ENCODE measurements at places on chromosomes 16 and 17.

DNA sequence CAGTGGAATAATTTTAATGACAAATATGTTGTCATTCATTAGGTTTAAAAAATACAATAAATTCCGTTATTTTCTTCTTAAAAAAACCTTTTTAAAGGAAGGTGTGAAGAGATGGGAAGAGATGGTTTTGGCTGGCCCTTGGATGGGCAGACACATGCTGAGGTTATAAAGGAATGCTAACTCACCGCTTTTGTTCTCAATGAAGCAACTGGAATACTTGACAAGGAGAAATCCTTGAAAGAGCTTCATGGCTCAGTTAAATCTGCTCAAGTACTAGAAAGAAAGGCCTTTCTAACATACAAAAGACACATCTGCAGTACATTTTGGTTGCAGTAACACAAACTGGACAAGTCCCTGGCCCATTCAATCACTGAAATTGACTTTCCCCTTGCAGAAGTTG is 158.3 kb upstream of the KCNJ16 start:
- DNase-seq: no peak

GRCh38 chr16:1257561-1258224 is 1.8 kb downstream of the TPSD1 start:
- DNase-seq: no peak

DNA sequence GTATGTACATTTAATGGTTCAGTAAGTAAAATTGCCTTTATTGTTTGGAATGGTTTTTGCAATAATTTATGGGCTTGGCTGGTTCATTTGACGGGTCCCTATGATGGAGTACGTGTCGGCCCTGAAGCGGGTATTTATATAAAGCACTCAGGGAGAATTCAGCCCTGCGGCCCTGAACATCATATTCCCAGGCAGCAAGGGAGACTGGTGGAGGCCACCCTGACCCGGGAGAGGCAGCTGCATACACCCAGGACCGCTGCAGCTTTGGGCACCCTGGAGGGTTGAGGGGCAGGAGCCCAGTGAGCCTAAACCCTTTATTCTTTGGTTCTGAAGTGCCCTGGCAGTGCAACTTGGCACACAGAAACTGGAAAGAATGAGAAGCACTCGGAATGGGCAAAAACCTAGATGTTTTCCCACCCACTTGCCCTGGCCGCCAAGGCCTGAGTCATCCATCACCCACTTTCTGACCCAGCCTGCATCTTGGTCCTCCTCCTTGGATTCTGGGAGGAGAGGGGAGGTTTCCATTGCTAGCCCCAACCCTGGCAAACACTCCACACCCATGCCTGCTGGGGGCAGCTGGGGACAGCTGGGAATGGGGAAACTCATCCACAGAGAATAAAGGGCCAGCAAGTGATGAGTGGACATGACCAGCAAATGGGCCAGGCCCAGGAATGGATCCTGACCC is 162.2 kb upstream of the TNRC6C start:
- no peak for DNase-seq

DNA sequence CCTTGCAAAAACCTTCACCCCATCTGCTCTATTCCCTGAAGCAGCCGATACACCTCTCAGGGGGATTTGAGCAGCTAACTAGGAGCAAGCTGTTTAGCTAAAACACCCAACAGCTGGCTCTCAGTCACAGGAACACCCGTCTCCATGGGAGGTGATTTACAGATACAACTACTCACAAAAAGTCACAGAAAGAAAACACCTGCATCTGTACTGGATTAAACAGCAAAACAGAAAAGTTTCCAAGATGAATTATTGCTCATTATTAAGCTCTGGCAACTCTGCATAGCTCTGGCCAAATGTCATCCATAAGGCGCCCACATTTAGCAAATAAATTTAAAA is 22.3 kb downstream of the GJC1 start:
- no peak for DNase-seq

GRCh38 chr17:13346592-13346991 is 255.1 kb downstream of the HS3ST3A1 start:
- DNase-seq: no peak

DNA sequence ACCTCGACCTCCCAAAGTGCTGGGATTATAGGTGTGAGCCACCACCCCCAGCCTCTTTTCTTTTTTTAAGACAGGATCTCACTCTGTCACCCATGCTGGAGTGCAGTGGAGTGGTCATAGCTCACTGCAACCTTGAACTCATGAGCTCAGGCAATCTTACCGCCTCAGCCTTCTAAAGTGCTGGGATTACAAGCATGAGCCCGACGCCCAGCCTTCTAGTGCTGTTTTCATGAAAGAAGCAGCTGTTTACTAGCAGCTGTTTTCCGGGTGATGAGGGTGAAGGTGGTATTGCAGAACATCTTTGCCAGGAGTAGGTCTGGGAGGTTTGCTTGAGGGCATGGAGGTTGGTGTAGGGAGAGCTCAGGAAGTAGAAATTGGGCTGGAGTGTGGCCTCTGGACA is 2.0 kb downstream of the ADCY7 start:
- DNase-seq: no peak

DNA sequence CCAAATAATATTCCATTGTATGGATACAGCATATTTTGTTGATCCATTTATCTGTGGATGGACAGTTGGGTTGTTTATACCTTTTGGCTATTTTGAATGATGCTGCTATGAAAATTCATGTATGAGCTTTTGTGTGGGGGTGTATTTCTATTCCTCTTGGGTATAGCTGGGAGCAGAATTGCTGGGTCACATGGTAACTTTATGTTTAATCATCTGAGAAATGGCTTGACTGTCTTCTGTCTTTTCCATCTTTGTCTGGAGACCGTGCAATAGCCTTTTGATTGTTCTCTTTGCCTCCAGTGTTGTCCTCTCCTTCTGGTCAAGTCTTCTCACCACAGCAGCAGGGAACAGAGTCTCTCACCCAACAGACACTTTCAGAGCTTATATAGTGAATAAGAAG is 20.5 kb upstream of the MAF start:
- DNase-seq: no peak

GRCh38 chr17:17235212-17236174 is 1.5 kb downstream of the FLCN start:
- DNase-seq: no peak

GRCh38 chr17:21246698-21247097 is 6.5 kb downstream of the NATD1 start:
- DNase-seq: no peak

DNA sequence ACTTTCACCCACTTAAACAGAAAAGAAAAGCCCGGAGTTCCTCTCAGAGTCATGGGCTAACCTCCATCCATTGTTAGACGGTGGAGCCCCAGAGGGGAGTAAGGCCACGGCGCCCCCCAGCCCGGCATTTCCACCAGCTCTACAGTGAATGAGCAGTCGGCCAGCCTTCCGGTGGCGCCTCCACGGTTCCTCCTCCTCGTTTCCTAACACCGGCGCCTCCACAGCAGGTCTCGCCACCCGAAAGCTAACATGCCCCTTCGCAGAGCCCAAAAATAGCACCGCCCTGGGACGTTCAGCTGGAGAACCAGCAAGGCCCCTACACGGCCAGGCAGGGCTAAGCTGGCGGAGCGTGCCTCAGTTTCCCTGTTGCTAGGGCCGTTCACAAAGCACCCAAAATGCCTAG is 858 bp downstream of the MMD start:
- peak; percentile 26 for DNase-seq

DNA sequence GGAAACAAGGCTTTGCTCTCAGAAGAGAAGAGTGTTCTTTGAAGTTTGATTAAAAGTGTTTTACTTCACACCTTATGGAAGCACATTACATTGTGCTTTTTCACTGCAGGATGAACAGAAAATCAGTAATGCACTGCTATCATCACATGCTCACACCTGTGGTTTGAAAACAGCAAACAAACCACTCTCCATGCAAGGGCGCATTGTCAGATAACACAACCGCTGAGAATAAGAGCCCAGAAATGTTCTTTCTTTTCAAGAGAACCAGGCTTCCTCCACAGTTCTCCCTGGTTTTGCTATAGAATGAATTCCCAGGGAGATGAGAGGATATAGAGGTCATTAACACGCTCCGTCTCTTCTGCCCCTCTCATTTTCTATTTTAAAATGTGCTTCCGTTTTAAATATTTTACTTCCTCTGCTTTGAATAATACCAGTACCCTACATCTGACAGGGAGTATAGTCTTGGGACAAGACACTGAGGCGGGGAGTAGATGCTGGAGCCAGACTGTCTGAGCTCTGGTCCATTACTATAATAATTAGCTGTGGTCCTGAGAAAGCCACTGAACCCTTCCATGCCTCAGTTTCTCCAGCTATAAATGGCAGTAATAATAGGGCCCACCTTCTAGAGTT is 71.6 kb downstream of the CDK5R1 start:
- DNase-seq: no peak

GRCh38 chr16:24499193-24499814 is 40.1 kb upstream of the RBBP6 start:
- no peak for DNase-seq

- DNase-seq: no peak
These were observed 10.6 kb downstream of the ATP6V0D1 start for GRCh38 chr16:67470359-67470758.

DNA sequence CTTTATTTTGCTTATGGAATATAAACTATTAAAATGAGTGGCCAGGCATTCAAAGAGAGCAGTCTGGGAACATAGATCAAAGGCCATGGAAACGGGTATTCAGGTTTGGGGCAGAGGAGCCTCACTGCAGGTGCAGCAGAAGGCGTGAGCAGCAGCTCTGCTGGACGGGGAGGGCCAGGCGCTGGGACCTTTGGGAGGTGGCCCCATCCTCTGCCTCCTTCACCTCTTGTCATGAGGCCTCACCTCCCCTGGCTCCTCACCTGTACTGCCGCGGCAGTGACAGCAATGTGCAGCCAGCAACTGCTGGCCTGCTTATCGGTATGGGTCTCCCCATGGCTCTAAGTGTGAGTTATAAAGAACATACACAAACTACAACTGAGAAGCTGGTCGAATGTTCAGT is 109.4 kb downstream of the CDK5R1 start:
- no peak for DNase-seq

DNA sequence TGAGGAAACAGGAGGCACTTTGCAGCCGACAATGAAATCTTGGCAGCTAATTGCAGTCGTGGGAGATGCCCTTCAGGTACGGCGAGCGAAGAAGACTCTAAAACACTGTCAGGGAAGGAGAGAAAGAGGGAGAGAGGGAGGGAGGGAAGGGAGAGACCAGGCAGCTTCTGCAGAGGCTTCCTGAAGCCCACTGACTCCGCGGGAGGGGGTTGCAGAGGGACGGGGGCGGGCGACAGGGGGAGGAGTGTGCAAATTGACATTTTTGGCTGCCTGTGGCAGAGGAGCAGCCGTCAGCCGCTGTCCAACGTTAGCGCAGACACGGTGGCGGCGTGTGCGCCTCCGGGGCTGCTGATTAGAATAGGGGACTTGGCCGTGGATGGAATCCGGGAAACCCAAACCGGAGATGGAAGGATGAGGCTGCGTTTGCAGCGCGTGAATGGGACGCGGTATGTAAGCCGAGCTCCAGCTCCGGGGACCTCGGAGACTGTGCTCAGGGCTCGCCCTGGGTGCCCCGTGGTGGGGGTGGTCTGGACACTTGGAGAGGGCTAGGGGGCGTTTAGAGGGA is 849.1 kb upstream of the RBFOX1 start:
- DNase-seq: no peak

DNA sequence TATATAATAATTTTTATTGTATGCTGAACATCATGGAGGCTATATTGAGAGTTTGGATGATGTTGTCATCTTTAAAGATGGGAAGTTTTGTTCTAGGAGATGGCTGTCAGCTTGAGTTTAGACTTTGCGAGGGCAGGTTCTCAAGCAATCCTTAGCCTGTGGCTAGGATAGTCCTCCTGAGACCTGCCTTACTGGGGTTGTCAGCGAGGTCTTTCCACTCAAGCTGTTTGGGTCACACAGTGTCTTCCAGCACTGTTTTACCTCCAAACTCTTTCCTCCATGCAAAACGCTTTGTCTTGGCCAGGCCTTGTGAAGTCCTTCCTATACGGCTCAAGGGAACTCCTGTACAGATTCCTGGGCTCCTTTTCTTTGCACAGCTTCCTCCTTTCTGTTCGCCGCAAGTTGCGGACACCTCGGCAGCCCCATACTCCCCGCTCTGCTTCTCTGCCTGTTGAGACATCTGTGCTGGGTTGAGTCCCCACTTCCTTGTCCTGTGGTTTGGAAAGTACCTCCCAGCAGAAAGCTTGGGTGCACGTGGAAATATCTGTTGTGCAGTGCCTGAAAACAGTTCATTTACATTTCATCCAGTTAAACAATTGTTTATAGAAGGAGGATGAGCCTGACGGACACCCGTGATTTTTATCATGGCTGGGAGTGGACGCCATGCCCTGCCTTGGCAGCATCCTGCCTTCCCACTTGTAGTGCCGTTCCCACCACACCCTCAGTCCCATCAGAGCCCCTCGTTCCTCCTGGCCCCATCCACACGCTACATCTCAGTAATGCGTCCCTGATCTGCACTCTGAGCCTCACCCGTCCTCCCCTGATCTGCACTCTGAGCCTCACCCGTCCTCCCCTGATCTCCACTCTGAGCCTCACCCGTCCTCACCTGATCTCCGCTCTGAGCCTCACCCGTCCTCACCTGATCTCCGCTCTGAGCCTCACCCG is 55.0 kb upstream of the CBFA2T3 start:
- peak; percentile 49 for DNase-seq

GRCh38 chr16:89565506-89566372 is 5.3 kb downstream of the RPL13 start:
- no peak for DNase-seq

- no peak for DNase-seq
These were observed 2.2 kb downstream of the MSLN start for GRCh38 chr16:762595-763268.

DNA sequence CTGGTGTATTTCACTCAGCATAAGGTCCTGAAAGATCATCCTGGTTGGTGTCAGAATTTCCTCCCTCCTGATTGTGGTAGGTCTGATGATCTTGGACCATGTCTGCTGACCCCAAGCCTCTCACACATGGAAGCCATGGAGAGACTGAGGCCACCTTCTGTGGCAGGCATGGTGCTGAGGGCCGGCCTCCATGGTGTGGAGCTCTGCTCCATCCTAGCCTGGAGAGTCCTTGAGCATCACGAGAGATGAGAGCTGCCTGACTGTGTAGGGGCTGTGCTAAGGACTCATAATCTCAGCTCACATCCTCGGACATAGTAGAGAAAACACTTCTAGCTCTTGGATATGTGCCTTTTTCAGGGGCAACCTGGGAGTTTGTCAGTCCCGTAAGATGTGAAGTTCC is 40.6 kb downstream of the MPRIP start:
- DNase-seq: no peak

DNA sequence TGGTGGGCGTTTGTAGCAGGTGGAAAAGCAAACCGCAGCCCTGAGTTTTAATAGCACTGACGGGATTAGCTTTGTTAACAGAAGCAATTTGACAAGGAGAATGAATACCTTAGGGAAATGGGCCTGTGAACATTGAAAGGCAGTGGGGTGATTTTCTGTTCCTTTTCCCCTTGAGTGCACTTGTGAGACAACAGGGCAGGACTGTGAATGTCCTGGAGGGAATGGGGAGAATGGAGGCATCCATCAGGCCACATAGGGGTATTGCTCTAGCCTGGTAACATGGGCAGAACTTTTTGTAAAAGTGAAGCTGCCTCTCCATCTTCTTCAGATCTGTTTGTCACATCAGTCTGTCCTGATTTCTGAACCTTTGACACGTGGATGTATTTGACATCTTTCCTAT is 26.2 kb downstream of the USP43 start:
- DNase-seq: no peak

Data from activated gamma-delta T cell treated with anti-CD3 and anti-CD28 coated beads, Interleukin-2, amount 50 U/mL, for 16 hours (primary cell).